Dermis blood vessel endothelial cell (primary cell): ENCODE measurements at places on chromosomes 7 and 10.

DNA sequence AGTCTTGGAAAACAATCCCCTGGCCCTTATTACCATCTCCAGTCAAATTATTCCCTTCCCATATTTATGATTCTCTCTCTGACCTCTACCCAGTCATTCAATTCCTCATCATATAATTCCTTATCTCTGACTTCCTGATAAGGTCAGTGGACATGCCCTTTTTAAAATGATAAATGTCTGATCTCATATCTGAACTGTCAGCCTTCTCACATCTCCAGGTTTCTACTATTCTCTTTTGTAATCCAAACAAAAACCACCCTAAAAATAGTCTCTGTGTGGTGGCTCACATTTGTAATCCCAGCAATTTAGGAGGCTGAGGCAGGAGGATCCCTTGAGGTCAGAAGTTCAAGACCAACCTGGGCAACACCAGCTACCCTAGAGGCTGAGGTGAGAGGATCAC, 11.9 kb downstream of the GSDME start:
- no peak for DNase-seq

DNA sequence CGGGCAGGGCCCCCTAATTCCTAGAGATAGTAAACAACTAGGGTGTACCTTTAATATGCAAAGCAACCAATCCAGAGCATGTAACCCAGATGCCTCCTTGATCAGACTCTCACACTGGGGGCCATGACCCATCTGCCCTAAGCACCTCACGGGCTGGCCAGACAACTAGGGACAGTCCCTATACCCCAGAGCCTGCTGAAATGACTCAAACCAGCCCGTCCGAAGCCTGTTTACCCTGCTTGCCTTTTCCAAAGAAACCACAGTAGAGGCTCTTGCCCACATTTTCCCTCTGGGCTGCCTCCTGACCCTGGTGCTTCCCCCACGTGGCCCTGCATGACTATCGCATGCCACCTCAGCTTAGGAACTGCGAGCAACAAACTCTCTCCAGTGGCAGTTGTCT, 46.2 kb downstream of the RGS10 start:
- DNase-seq, result no peak

DNA sequence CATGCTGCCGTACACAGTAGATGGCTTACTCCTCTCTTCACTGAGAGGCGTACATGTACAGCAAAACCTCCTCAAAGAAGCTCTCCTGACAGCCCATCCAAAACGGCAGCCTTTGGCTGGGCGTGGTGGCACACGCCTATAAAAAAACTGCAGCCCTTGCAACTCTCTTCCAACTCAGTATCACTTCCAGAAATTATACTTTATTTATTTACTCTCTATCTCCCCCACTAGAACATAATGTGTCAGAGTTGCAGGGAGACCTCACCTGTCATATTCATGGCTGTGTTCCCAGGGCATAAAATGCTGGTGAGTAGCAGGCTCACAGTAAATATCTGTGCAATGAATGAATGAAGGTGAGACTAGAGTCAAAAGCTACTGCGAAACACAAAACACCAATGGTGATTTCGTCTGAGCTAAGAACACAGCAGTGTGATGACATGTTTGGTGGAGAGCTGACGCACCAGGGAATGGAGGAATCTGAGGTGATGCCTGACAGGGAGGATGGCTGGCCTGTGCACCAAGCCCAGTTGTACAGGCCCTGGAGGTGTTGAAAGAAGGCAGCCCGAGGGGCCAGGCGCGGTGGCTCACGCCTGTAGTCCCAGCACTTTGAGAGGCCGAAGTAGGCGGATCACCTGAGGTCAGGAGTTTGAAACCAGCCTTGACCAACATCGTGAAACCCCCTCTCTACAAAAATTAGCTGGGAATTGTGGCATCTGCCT, 55.3 kb downstream of the COBL start:
- DNase-seq, result no peak

- peak; percentile 84 for DNase-seq
Observed at GRCh38 chr10:110774069-110775019, 97.4 kb upstream of the PDCD4 start.
